ENCODE measurements at places on chromosomes 4 and X.

GRCh38 chr4:149296503-149296902 is 519.1 kb downstream of the IQCM start:
- no peak for DNase-seq

DNA sequence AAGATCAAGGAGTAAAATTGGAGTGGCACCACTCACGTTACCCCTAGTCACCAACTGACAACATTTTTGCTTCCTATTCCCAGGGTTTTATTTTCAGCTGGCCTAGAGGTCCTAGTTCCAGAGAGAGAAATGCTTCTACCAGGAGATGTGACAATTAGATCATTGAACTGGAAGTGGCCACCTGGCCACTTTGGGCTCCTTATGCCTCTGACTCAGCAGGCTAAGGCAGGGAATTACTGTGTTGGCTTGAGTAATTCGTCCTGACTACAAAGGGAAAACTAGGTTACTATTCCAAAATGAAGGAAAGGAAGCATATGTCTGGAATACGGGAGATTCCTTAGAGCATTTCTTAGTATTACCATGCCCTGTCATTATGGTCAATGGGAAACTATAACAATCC is 831.6 kb upstream of the NDST4 start:
- DNase-seq: no peak

GRCh38 chr4:3321295-3321889 is 28.6 kb downstream of the RGS12 start:
- DNase-seq: no peak

GRCh38 chrX:152968193-152968592 is 25.7 kb downstream of the PNMA5 start:
- DNase-seq: no peak

DNA sequence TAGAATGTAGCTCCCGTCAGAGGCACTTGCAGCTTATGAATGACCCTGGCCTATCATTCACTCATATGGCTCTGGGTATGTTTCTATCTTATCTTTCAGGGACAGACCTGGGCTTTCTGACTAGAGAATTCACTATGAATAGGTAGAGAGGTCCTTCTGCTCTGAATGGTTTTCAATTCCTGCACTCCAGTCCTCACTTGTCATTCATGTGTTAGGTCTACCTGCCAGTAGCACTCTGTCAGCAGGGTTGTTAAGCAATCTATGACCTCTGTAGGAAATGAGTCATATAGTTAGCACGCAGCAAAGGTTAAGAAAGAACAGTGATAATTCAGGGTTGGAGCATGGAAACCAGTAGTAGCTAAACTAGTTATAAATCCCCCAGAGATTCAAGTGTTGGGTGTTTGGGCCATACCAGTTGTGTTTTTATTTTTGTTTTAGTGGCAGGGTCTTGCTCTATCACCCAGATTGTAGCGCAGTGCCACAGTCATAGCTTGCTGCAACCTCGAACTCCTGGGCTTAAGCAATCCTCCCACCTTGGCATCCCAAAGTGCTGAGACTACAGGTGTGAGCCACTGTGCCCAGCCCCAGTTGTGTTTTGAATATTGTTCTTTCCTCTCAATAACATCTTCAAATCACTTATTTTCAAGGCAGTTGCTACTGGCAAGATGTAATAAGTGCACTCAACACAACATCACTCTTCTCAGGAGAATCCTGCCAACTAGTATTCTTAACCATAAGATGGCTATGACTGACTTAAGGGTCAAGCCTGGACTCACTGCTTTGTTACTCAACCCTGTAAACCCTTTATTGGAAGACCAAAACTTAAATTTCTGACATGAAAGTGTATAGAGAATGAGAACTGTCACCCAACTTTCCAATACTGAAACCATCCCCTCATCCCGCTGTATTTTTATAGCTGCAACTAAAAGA is 25.1 kb downstream of the ARL13A start:
- DNase-seq: no peak

GRCh38 chr4:105887508-105887907 is 7.8 kb upstream of the NPNT start:
- DNase-seq: no peak

DNA sequence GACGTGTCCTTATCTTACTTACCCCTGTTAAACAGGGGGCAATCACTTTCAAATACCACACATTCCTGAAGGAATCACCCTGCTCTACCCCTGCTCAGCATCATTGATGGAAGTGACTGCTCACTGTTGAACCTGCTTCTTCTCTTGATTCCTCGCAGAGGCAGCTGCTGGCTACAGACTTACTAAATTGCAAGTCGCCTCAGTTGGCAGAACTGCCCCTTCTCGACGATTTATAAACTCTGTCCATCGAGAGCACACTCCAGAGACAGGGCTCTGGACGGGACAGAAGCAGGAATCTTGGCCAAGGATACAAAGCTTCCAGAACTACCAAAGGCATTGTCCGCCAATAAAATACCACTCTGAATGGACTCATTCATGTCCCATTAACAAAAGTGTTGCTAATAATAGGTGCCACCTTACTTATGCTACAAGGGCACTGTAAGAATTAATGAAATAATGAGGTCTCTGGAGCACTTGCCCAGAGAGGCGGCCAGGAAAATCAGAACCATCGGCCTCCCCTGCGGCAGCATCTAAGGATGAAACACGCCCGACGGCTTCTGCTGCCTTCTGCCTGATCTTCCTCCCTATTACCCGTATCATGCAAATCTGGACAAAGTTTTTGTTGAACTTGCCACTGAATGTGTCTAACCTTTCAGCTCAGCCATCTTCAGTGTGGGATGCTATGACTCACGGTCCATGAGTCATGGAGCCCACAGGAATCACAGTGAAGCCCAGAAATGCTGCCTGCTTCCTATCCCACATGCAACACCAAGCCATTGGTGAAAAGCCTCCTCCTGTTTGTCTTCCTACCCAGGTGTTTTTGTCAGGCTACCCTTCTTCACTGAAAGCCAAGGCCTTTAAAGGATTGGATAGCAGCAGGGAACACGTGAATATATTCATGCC is 164.9 kb downstream of the MAML3 start:
- DNase-seq: no peak

GRCh38 chr4:101969965-101970364 is 179.4 kb downstream of the BANK1 start:
- DNase-seq: no peak

DNA sequence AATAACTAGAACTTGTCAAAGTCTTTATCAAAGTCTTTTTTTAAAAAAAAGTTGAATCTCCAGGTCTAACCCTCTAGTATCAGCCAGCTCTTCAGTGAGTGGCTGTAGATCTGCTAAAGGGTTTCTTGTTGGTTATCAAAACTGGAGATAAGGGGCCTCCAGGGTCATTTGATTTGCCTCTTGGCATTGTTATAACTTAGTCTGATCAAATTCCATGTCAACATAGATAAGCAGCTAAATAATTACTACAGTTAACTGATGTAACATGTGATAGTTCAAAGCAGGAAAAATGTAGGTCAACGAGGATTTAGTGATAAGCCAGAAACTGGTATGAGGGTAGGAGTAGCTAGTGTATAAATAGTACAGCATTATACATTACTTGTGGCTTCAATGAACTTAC is 465.1 kb downstream of the PDHA2 start:
- DNase-seq: no peak
